Gastrocnemius medialis (tissue), 4 donors: ENCODE measurements at places on chromosomes 2 and 18. TPM values are rescaled to one million over a fixed set of nuclear protein-coding genes. Genes with fewer than 3 reads are reported as not detected.

HRH4 gene
- total RNA-seq, result not detected

FEV gene
- total RNA-seq, result not detected

CTDP1 gene
- 18.5 TPM for total RNA-seq

TMSB10 gene
- 329 TPM for total RNA-seq

TEKT4 gene
- total RNA-seq, result not detected
